Vagina (tissue), 2 donors: ENCODE measurements at places on chromosomes 13 and 19.

- DNase-seq, result no peak
Observed at GRCh38 chr13:24392972-24393371, 83.6 kb downstream of the C1QTNF9 start.

DNA sequence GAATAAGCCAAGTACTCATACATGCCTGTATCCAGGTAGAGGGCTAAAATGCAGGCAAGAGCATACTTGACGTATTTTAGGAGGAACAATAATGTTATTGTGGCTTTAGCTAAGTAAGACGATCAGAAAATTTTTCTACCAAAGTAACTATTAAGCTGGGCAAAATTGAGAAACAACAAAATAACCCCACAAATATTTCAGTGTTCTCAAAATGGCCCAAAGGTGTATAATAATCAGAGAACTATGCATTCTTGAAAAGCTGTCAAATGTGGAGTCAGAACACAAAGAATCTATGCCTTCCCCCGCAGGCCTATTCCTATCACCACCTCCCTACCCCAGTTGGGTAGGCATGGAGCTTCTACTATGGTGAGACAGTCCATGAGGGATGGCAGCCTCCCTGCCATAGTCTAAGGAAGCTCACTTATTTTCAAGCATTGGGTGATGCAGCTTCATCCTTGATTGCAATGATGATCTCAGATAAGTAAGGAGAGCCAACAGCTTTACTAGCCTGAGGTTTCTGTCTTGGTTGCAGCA is 1132.5 kb upstream of the SPRY2 start:
- no peak for DNase-seq

DNA sequence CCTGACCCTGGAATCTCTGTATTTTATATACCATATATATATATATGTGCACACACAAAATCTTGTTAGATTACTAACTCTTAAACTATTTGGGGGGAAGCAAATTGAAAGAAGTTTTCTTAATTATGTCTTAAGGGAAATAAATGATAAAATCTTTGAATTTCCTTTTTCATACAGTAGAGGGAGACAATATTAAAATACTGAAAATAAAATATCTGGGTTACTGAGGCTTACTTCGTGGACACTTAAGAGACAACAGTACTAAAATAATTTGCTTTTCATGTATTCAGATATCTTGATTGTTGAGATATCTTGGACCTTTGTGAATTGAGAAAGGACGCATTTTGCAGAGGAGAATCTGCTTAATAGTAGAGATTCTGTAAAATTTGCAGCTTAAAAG is 17.0 kb downstream of the SUGT1 start:
- DNase-seq, result no peak

GRCh38 chr19:56554272-56554869 is 12.9 kb upstream of the ZNF470 start:
- DNase-seq, result no peak

GRCh38 chr13:20331419-20331818 is 99.3 kb upstream of the GJB6 start:
- DNase-seq, result no peak

- DNase-seq, result no peak
Observed at GRCh38 chr13:19860884-19861655, 2.4 kb downstream of the ZMYM5 start.

GRCh38 chr19:42450314-42450934 is 7.7 kb upstream of the CXCL17 start:
- no peak for DNase-seq
